Left lung (tissue), 14 donors: ENCODE measurements at places on chromosomes 13 and 19. TPM values are rescaled to one million over a fixed set of nuclear protein-coding genes. Genes with fewer than 3 reads are reported as not detected.

DNA sequence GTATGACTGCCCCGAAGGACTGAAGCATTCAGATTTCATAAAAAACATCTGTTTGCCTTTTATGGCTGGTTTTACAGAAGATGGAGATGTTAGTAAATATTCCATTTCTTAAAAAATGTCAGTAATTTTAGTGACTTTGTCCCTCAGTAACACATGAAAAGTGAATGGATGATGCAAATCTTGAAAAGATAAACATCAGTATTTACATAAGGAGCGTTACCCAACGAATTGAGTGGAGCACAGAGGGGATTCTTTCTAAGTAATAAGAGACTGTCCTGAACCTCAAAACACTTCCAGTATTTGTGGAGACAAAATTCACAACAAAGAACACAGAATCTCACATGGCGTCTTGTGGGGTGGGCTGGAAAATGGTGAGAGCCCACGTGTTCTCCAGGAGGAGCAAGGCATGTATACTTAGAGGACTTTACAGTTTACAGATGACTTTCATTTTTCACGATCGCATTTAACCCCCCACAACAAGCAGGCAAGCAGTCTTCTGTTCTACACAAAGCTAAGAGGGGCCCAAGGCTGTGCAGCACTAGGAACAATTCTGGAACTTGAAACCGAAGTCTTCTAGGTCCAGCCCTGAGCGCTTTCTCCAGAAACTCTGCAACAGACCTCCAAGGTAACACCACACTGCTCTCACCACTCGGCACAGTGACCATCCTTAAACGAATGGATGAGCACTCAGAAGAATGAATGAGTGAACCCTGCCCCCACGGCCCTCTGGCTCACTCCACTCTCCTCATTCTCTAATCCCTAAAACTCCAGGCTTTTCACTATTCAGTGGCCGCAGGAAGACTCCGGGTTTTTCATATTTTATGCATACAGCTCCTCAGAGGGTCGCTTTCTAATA is 709.8 kb downstream of the UQCRFS1 start:
- no peaks in the 10 kb centered on the region for H3K4me1 ChIP-seq
- no peak overlapping the region for H3K4me3 ChIP-seq
- DNase-seq, result no peak

- H3K4me3 ChIP-seq, result no peak overlapping the region
- no peaks in the 10 kb centered on the region for H3K36me3 ChIP-seq
- DNase-seq, result no peak
- H3K27me3 ChIP-seq, result no peaks in the 10 kb centered on the region
- no peak overlapping the region for H3K27ac ChIP-seq
Measured at GRCh38 chr13:50932091-50932490, 22.5 kb downstream of the RNASEH2B start.

DNA sequence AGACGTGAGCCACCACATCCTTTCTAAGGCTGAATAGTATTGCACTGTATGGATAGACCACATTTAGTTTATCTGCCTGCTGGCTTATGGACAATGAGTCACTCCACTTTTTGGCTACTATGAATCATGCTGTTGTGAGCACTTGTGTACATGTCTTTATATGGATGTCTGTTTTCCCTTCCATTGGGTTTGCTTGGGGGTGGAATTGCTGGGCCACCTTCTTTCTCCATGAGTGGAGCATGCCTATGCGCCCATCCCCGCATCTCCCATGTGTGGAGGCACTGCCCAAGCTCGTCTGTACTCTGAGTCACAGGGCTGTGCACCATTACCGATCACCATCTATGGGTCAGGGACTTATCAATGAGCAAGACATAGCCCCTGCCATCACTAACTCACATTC is 127.2 kb upstream of the GJB6 start:
- H3K27ac ChIP-seq, result no peak overlapping the region
- no peak for DNase-seq
- H3K36me3 ChIP-seq, result no peaks in the 10 kb centered on the region
- H3K4me3 ChIP-seq, result no peak overlapping the region
- H3K4me1 ChIP-seq, result no peaks in the 10 kb centered on the region
- H3K27me3 ChIP-seq, result no peaks in the 10 kb centered on the region

- H3K4me1 ChIP-seq, result peaks cover 3% of the 10 kb centered on the region
- peaks cover 40% of the 10 kb centered on the region for H3K36me3 ChIP-seq
- no peak for DNase-seq
- no peak overlapping the region for H3K4me3 ChIP-seq
- H3K27ac ChIP-seq, result no peak overlapping the region
- H3K27me3 ChIP-seq, result no peaks in the 10 kb centered on the region
Measured at GRCh38 chr19:46773018-46773399, 15.4 kb downstream of the SLC1A5 start.

Gene TRMT1
- total RNA-seq, result 46.2 TPM

Gene CACNG8
- 0.03 TPM for total RNA-seq

Gene RFPL4A
- not detected for total RNA-seq

Gene URAD
- total RNA-seq, result not detected
